T-helper 2 cell treated with Interferon-gamma antibody and Interleukin-4, amounts not matched to agents 5 μg/mL and 100 μg/mL, for 36 hours (primary cell): ENCODE measurements at places on chromosomes 4 and X.

GRCh38 chr4:123649250-123649644, 252.7 kb downstream of the SPRY1 start:
- DNase-seq: no peak
- H3K27ac ChIP-seq: no peak overlapping the region
- no peaks in the 10 kb centered on the region for H3K36me3 ChIP-seq
- peaks cover 4% of the 10 kb centered on the region for H3K27me3 ChIP-seq
- H3K4me3 ChIP-seq: no peak overlapping the region

DNA sequence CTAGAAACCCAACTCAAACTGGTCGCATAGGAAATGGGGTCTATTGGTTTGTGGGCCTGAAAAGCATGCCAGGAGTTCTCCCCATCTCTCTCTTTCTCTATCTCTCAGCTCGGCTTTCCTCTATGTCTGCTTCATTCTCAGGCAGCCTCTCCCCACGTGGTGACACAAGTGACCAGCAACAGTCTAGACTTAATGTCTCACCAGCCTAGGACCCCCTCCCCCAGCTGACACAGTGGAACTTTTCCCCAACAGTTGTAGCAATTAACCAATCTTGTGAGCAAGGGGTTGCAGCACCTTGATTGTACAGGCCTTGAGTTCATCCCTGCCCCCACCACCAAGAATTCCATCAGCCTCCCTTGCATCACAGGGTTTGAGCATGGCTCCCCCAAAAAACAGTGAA, 159.8 kb upstream of the KIT start:
- no peak overlapping the region for H3K27ac ChIP-seq
- no peaks in the 10 kb centered on the region for H3K4me1 ChIP-seq
- H3K4me3 ChIP-seq: no peak overlapping the region
- DNase-seq: no peak
- H3K27me3 ChIP-seq: peaks cover 2% of the 10 kb centered on the region
- H3K36me3 ChIP-seq: no peaks in the 10 kb centered on the region

- H3K4me3 ChIP-seq: no peak overlapping the region
- H3K27me3 ChIP-seq: peaks cover 6% of the 10 kb centered on the region
- H3K36me3 ChIP-seq: no peaks in the 10 kb centered on the region
- no peak overlapping the region for H3K27ac ChIP-seq
These were observed 38.3 kb downstream of the GUCY1A1 start for GRCh38 chr4:155704841-155705404.

- H3K27me3 ChIP-seq: no peaks in the 10 kb centered on the region
- no peak overlapping the region for H3K4me3 ChIP-seq
- no peaks in the 10 kb centered on the region for H3K36me3 ChIP-seq
- H3K27ac ChIP-seq: no peak overlapping the region
These were observed 354.5 kb downstream of the ARHGAP24 start for GRCh38 chr4:85829276-85830051.

GRCh38 chrX:116285501-116285900, 115.0 kb downstream of the AGTR2 start:
- no peak overlapping the region for H3K4me3 ChIP-seq
- H3K27ac ChIP-seq: no peak overlapping the region
- H3K4me1 ChIP-seq: no peaks in the 10 kb centered on the region
- H3K27me3 ChIP-seq: no peaks in the 10 kb centered on the region

GRCh38 chr4:161342881-161343568, 820.8 kb downstream of the FSTL5 start:
- no peaks in the 10 kb centered on the region for H3K4me1 ChIP-seq
- H3K4me3 ChIP-seq: no peak overlapping the region
- H3K36me3 ChIP-seq: no peaks in the 10 kb centered on the region
- no peak overlapping the region for H3K27ac ChIP-seq

GRCh38 chr4:177770776-177771175, 328.5 kb upstream of the AGA start:
- H3K4me3 ChIP-seq: no peak overlapping the region
- no peaks in the 10 kb centered on the region for H3K36me3 ChIP-seq
- H3K4me1 ChIP-seq: no peaks in the 10 kb centered on the region
- no peaks in the 10 kb centered on the region for H3K27me3 ChIP-seq
- no peak for DNase-seq

GRCh38 chr4:53123819-53124218, 242.0 kb downstream of the SCFD2 start:
- DNase-seq: no peak
- H3K4me1 ChIP-seq: no peaks in the 10 kb centered on the region
- H3K27ac ChIP-seq: no peak overlapping the region
- H3K4me3 ChIP-seq: no peak overlapping the region
- H3K27me3 ChIP-seq: no peaks in the 10 kb centered on the region
- no peaks in the 10 kb centered on the region for H3K36me3 ChIP-seq

- DNase-seq: no peak
- H3K27ac ChIP-seq: no peak overlapping the region
- H3K36me3 ChIP-seq: no peaks in the 10 kb centered on the region
These were observed 42.3 kb downstream of the STX18 start for GRCh38 chr4:4499438-4500123.

DNA sequence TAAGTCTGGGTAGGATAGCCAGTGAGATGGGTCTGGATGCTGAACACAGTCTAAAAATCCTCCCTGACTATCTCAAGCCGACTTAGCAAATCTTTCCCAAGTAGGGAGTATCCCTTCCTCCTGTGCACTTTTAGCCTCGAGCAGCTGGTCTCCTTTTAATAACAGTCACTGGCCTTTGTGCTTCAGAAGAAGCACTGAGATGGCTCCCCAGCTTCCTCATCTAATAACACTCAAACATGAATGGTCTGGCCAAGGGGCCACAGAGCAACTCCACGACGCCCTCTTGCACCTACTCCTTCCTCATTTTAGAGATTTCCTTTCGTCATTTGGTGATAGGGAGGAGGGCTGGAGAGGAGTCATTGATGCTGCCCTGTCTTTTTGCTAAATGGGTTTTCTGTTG, 78.8 kb upstream of the TMEM150C start:
- H3K4me1 ChIP-seq: no peaks in the 10 kb centered on the region
- no peaks in the 10 kb centered on the region for H3K36me3 ChIP-seq
- H3K27ac ChIP-seq: no peak overlapping the region
- no peak for DNase-seq
- H3K4me3 ChIP-seq: no peak overlapping the region

- no peaks in the 10 kb centered on the region for H3K4me1 ChIP-seq
- no peak overlapping the region for H3K4me3 ChIP-seq
- no peak for DNase-seq
- no peak overlapping the region for H3K27ac ChIP-seq
- H3K36me3 ChIP-seq: no peaks in the 10 kb centered on the region
These were observed 120.6 kb upstream of the LNX1 start for GRCh38 chr4:53711926-53712325.
